Activated CD8-positive, alpha-beta memory T cell treated with anti-CD3 and anti-CD28 coated beads for 24 hours (primary cell): ENCODE measurements at places on chromosomes 1 and 21.

DNA sequence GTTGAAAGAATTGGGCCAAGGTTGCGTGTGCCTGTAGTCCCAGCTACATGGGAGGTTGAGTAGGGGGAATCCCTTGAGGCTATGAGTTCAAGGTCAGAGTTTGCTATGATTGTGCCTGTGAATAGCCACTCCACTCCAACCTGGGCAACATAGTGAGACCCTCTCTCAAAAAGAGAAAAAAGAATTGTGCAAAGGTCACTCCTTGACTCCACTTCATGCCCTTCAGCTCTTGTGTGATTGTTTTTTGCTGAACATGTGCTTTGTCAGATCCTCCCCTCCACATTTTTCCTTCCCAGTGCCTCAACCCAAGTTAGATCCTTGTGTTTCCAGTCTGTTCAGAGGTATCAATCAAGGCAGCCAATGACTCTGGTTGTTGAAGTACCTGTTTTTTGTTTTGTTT lies 8.5 kb downstream of the TXNIP start:
- no peak for DNase-seq

DNA sequence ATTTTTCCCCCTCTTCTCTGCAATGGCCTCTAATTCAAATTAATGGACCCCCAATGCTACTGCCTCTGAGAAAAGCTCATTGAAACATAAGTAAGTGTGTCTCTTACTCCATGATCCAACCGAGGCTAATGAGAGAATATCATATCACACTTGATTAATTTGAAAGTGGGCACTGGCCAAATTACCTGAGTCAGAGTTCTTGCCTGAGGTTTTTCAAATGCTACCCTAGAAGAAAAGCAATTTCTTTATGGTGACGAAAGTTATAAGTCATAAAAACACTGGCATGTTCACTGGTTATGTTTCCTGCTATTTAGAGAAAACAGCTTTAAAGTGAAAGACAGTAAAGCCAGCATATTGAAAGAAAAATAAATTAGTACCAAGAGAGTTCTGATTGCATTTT lies 368.8 kb upstream of the TMPRSS15 start:
- no peak for DNase-seq

DNA sequence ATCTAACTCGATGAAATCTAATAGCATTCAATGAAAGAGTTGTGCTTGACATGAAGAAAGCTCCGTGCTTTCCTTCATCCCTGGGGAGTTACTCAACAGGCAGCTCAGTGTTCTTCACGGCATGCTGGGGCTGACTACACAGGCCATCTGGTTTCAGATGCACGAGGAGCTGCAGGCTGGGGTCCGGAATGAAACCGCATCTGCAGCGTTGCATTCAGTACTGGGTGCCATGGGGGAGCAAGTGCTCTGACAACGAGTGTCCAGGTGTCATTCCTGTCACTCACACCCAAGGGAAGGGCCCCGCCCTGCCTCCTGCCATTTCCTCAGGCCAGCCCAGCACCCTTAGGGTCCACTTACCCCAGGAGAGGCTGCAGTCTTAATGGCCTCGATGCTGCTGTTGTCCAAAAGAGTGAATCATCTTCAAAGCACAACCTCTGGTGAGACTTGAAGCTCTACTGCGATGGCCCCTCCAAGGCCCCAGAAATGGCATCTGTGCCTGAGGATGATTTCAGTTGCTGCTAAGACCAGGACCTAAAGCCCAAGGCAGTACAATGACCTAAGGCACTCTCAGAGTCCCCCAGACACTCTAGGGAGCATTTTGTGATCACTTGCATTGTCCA lies 61.4 kb downstream of the STUM start:
- no peak for DNase-seq

DNA sequence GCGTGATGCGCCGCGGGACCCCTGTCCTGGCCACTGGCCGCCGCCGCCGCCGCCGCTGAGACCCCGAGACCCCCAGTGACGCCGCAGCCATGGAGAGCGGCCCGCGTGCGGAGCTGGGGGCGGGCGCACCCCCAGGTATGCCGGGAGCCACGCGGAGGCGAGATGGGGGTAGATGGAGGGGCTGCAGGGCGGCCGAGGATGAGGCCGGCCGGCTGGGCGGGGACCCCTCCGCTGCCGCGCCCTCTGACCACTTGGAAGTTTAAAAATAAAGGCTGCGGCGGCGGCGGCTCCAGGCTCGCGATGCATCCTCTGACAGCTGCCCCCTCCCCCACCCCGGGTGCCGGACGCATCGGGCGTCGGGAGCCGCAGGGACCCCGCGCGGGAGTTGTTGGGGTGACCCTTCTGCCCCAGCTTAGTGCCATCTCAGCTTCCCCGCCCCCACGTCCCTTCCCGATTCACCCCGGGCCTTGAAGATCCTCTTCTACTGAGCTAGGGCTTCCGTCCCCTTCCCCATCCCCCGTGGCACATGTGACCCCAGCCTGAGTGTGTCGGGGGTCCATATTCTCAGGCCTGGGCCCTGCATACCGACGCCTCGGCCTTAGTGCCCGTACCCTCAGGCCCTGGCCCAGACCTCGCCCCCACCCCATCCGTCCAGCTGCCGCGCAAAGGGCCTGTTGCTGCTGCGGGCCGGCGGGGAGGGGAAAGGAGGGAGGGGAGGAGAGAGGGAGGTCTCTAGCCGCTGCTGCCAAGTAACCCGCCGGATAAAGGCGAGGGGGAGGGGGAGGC lies 562 bp downstream of the MAP7D1 start:
- DNase-seq, result peak; percentile 83

GRCh38 chr1:226060427-226060826 lies 2.1 kb upstream of the H3-3A start:
- no peak for DNase-seq

DNA sequence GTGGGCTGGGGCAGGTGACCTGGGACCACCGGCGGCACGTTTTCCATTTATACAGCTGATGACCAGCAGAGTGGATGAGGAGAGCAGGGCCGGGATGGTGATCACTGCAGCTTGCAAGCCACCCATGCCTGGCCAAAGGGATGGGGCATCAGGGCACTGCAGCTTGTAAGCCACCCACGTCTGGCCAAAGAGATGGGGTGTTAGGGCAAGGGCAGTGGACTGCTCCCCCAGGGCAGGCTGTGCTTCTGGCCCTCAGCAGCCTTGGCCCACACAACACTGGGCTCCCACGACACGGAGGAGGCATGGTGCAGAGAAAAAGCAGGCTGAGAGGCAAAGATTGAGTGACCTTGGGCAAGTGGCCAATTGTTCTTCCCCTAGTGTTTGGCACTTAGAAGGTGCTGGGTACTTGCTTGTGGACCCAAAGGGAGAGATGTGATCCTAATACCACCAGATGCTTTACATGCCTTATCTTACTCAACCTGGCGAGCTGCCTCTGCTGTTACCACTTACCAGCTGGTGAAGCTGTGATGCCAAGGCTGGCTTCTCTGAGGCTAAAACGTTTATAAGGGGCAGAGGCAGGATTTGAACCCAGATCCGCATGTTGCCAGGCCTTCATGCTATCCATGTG lies 48.3 kb downstream of the TRIM62 start:
- DNase-seq, result no peak

- no peak for DNase-seq
Measured at GRCh38 chr1:44625348-44625747, 48.9 kb downstream of the TMEM53 start.
